Hypothalamus (tissue), 51 donors: ENCODE measurements at places on chromosomes 16 and 17.

GRCh38 chr17:16516594-16517051 is 24.6 kb upstream of the LRRC75A start:
- DNase-seq: no peak

DNA sequence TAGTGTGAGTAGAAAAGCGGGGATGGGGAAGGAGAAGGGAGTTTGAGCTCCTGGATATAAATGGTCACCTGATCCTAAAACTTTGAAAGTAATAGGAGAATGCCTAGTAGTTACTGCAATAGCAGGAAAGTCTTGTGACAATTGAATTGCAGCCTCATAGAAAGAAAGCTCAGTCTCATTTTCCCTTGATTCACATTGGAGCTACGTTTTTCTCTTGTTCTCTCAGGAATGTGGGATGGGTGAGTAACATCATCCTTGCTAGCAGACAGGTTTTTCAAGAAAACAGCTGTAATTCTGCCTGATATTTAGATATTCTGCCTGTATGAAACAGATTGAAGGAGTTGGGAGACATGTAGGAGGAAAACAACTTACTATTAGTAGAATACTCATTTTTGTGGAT is 25.3 kb downstream of the SF3B3 start:
- no peak for DNase-seq

- no peak for DNase-seq
These were observed 11.5 kb upstream of the LGALS3BP start for GRCh38 chr17:78991017-78991738.

- DNase-seq: no peak
These were observed 1.0 kb downstream of the SLC46A1 start for GRCh38 chr17:28404812-28405570.

DNA sequence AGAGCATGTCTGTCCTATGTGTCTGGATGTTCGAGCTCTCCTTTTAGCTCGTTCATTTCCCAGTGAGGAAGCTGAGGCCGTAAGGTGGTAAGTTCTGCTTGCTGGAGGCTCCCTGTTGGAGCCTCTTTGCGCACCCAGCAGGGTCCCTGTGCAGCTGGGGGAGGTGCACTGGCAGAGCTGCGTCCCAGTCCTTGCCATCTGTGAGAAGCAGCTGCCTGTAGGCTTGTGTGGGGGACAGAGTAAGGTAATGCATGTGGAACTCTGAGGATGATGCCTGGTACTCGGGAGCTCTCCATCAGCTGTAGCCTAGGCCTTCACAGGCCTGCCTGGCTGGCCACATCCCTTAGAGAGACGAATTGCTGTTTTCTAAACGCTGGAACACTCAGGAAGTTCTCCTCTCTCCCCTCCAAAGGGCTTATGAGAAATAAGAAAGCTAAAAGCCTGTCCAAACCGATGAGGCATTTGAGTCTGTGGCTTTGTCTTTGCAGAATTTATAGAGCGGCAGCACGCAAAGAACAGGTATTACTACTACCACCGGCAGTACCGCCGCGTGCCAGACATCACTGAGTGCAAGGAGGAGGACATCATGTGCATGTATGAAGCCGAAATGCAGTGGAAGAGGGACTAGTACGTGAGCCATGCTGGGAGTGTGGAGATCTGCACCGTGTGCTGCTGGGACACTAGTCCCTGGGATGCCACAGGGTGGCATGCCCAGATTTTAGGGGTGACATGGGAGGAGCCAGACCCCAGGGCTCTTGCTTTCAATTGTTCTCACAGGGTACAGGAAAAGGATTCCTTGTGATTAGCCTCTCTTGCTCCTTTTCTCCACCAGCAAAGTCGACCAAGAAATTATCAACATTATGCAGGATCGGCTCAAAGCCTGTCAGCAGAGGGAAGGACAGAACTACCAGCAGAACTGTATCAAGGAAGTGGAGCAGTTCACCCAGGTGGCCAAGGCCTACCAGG is 1.6 kb downstream of the NDUFB10 start:
- DNase-seq: no peak

DNA sequence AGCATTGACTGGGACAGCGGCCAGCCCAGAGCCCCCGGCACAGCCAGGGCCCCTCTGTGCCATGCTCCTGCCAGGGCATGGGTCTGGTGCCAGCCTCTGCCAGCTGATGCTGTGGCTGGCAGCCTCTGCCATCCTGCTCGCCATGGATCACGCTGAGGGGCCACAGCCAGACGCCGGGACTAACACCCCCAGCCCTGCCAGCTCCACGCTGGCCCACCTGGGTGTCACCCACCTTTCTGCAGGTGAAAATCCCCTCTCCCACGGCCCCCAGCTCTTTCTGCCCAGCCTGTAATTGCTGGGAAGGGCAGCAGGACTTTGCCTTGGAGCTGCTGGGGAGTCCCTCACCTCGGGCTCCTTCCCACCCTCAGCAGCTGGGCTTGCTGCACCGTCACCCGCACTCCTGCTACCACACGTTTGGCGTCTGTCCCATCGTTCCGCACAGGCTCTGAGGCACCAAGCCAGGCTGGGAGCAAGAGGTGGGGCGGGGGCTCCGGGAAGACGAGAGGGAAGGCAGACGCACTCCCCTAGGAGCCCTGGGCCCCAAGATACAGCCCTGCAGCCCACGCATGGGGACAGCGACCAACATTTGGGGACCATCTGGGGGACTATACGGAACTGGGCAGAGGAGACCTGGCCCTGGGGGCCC is 42.0 kb upstream of the ACSF3 start:
- DNase-seq: no peak

- DNase-seq: no peak
These were observed 209.9 kb downstream of the GSG1L start for GRCh38 chr16:27853651-27854050.
